ENCODE measurements at places on chromosomes 5 and 9. TPM values are rescaled to one million over a fixed set of nuclear protein-coding genes. Genes with fewer than 3 reads are reported as not detected.

Gene SOHLH1
- not detected for total RNA-seq

Gene GRXCR2
- not detected for total RNA-seq

Gene IL33
- total RNA-seq = not detected

Gene PCDHGC5
- total RNA-seq = 3.0 TPM

Gene UQCRQ
- total RNA-seq = 274 TPM

Gene IL13
- not detected for total RNA-seq

Gene ZCCHC7
- total RNA-seq = 21.6 TPM

GRCh38 chr9:37562826-37563225 lies 13.4 kb downstream of the FBXO10 start:
- H3K36me3 ChIP-seq = peaks cover 36% of the 10 kb centered on the region
- DNase-seq = no peak
- no peaks in the 10 kb centered on the region for H3K4me1 ChIP-seq

DNA sequence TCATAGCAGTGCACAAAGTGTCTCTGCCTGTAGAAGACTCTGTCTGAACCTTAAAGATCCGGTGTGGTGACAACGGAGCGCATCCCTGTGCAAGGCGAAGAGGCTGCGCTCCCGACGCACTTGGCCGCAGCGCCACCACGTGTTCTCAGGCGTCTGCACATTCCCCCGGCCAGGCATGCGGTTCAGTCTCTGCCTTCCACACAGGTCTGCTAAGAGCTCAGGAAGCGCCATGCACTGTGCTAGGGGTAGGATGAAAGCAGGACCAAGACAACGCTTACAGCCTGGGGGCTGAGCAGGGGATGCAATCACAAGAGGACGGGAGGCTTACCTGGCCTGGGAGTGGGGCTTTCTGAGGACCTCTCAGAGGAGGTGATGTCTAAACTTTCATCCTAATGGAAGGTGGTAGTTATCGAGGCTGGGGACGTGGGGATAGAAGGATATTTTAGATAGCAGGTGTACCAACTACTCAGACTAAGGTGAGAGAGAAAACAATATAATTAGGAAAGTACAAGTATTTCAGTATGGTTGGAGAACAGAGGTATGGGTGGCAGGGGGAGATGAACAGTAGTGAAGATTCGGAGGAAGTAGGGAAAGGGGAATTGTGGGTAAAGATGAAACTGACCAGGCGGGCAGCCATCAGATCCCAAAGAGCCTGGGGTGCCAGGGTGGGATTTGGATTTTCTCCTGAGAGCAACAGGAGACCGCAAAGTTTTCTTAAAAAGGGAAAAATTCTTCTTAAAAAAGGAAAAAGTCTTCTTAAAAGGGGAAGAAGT lies 13.3 kb downstream of the CAPSL start:
- peaks cover 64% of the 10 kb centered on the region for H3K27me3 ChIP-seq
- peak; percentile 62 for DNase-seq
- no peak overlapping the region for H3K4me3 ChIP-seq
- H3K4me1 ChIP-seq = peaks cover 13% of the 10 kb centered on the region
- no peaks in the 10 kb centered on the region for H3K36me3 ChIP-seq

- H3K27ac ChIP-seq = no peak overlapping the region
- H3K4me3 ChIP-seq = no peak overlapping the region
- no peaks in the 10 kb centered on the region for H3K36me3 ChIP-seq
- H3K4me1 ChIP-seq = no peaks in the 10 kb centered on the region
- DNase-seq = no peak
Measured at GRCh38 chr5:157710431-157710830, 20.8 kb upstream of the THG1L start.

- H3K4me3 ChIP-seq = no peak overlapping the region
- no peak overlapping the region for H3K27ac ChIP-seq
- H3K4me1 ChIP-seq = no peaks in the 10 kb centered on the region
- no peak for DNase-seq
- no peaks in the 10 kb centered on the region for H3K36me3 ChIP-seq
- no peaks in the 10 kb centered on the region for H3K27me3 ChIP-seq
Measured at GRCh38 chr9:114845373-114845772, 39.5 kb upstream of the TNFSF15 start.

- peaks cover 5% of the 10 kb centered on the region for H3K36me3 ChIP-seq
- H3K4me3 ChIP-seq = peak overlapping the region; percentile 88
- peaks cover 16% of the 10 kb centered on the region for H3K27me3 ChIP-seq
- peak; percentile 50 for DNase-seq
- H3K27ac ChIP-seq = no peak overlapping the region
- peaks cover 26% of the 10 kb centered on the region for H3K4me1 ChIP-seq
Measured at GRCh38 chr9:105656131-105656921, 5.9 kb upstream of the TAL2 start.

DNA sequence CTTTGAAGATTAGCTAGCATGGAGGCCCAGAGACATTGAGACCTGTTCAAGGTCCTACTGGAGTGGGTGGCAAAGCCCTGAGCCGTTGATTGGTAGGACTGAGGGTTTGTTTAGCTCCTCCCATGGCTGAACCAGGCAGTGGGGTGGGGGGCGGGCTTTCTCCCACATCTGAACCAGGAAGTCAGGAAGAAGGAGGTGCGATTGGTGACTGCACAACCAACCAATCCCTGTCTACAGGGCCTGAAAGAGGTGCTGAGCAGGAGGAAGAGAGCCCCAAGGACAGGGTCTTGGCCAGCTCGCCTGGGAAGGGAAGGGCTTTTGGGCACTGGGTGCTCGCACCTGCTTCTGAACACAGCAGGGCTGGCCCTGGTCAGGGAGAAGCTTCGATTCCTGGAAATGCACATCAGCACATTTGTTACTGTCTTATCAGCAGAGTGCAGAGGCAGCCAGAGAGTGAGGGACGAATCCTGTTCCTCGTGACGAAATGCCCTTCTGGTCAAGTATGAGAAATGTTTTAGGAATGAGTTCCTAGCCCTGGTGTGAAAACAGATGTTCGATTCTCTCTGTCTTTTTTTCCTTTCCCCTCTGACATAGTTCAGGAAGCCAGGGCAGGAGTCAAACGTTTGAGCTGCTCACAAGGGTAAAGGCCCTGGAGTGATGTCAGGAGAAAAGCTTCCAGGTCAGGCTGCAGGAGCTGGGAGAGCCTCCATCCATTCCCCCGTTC lies 294.8 kb upstream of the KLF4 start:
- no peak for DNase-seq
- H3K27me3 ChIP-seq = no peaks in the 10 kb centered on the region
- no peaks in the 10 kb centered on the region for H3K4me1 ChIP-seq
- H3K27ac ChIP-seq = no peak overlapping the region
- no peak overlapping the region for H3K4me3 ChIP-seq
- H3K36me3 ChIP-seq = no peaks in the 10 kb centered on the region

- no peak overlapping the region for H3K4me3 ChIP-seq
- no peak overlapping the region for H3K27ac ChIP-seq
- no peaks in the 10 kb centered on the region for H3K27me3 ChIP-seq
- no peaks in the 10 kb centered on the region for H3K4me1 ChIP-seq
- no peaks in the 10 kb centered on the region for H3K36me3 ChIP-seq
Measured at GRCh38 chr5:166293892-166294291, 1997.6 kb upstream of the WWC1 start.

DNA sequence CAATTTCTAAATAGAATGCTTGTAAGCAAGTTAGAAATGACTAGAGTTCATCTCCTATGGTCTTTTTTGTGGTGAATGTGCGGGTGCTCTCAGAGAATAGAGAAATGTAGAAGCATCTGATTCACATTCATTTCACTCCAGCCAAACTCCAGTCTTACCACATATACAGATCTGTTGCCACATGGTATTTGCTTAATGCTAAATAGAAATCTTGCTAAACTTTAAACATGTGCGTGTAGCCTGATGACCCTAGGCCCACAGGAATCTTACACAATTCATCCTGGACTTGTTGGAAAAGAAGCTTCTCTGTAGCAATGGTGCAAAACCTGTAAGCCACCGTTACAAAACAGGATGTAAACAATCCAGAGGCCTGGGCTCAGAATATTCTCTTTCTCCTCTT lies 135.2 kb downstream of the PCSK1 start:
- peak overlapping the region; percentile 64 for H3K27ac ChIP-seq
- no peak for DNase-seq
- H3K27me3 ChIP-seq = no peaks in the 10 kb centered on the region
- H3K4me1 ChIP-seq = peaks cover 4% of the 10 kb centered on the region
- peaks cover 2% of the 10 kb centered on the region for H3K36me3 ChIP-seq

- DNase-seq = no peak
- peaks cover 21% of the 10 kb centered on the region for H3K4me1 ChIP-seq
- H3K36me3 ChIP-seq = no peaks in the 10 kb centered on the region
- no peak overlapping the region for H3K4me3 ChIP-seq
- no peaks in the 10 kb centered on the region for H3K27me3 ChIP-seq
Measured at GRCh38 chr5:113063927-113064326, 87.3 kb downstream of the DCP2 start.
